CD4-positive, alpha-beta T cell treated with Interleukin-2 at 100 ng/mL for 4 hours (primary cell): ENCODE measurements at places on chromosomes 6 and 20.

GRCh38 chr6:81515562-81516453 is 236.7 kb downstream of the TENT5A start:
- no peak for DNase-seq

DNA sequence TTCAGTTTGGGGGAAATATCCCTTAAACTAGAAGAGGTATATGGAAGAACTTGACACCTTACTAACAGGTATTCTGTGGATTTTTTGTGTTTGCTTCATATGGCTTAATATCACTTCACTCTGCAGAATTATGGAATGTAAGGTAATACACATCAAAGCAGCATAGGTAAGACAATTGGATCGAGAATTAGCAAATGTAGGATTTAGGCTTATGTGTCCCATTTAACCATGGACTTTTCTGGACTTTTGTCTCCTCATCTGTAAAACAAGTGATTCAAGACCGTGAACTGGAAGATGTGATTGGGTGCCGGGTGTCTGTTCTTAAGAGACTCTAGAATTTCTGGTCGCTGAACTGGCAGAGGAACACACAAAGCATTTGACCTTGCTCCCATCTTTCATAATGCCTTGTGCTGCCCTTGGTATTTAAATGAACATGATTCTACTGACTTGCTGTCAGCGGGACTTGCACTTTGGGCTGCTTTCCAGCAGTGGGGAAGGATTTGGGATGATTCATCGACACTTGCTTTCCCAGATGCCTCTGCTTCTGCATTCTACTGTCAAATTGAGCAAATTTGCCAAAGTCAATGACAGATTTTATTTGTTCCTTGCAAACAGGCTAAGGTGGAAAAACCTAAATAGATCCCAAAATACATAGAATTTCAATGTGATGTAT is 199.8 kb downstream of the PLCB1 start:
- DNase-seq = no peak

DNA sequence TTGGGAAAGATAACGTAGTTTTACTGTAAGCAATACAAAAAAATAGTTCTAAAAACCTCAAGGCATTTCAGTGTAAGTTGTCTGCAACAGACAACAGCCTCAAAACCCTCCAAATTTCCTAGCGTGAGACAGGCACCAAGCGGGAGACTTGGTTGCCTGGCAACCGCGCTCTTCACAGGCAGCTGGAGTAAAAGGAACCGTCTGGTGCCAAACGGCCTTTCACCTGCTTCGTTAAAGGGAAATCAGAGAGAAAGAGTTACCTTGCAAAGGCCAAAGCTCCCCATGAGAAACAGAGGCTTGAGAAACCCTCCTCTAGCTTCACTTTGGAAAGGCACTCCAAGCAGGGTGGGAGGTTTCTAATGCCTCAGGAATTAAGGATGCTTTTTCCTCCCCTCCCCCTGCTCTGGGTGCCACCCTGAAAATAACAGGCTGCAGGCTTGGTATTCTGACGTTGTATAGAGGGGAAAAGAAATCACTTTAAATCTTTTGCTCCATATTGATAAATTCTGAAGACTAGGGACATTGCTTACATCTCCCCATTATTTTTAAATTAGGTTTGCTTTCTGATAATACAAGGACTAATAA is 129.7 kb upstream of the UFL1 start:
- DNase-seq = no peak

DNA sequence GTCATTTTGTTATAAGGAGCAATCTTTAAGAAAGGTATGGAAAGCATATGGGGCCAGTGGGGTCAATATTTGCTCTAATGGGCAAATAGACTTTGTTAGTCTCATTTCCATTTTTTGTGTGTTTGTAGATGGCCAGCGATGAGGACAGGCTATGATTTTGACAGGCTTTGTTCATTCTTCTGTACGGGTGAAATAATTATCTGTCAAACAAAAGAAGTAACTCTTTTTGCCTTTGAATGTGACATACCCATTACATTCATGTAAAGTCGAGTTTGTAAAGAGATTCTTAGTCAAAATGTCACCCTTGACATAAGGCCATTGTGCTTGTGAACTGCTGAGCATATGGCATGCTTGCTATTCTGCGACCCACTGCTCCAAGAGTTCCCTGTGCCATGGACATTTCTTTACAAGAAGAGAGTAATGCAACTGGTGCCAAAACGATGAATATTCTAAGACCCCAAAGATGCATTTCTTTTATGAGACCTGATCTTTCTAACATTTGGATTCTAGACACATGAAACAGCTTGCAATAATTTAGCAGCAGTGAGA is 38.2 kb upstream of the JAG1 start:
- no peak for DNase-seq

GRCh38 chr20:32635764-32636163 is 38.0 kb downstream of the C20orf203 start:
- no peak for DNase-seq

DNA sequence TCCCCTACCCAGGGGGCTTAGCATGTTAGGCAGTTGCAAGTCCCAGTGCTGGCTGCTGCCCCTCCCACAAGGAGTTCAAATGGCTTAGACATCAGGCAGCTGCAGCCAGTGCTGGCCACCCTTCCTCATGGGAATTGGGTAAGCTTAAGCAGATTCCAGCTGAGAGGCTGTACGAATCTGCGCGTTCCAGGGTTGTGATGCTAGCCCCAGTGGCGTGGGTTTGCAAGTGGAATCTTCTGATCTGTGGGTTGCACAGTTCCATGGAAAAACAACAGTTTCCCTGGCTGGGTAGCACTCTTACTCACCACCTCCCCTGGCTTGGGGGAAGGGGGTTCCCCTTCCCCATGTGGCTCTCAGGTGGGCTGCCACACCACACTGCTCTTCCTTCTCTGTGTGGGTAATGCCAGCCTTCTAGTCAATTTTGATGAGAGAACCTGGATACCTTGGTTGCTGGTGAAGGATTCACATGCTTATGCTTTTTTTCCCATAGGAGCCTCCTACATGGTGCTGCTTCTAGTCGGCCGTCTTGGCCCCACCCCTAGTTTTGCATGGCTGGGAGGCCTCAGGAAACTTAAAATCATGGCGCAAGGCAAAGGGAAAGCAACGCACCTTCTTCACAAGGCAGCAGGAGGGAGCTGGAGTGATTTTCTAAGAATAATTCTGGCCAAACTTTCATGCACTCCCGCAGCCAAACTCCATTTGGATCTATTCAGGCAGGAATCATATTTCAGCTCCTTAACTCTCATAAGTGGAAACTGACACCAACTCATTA is 13.0 kb downstream of the DYNLT2 start:
- no peak for DNase-seq
